ENCODE measurements at places on chromosomes 6 and 20.

DNA sequence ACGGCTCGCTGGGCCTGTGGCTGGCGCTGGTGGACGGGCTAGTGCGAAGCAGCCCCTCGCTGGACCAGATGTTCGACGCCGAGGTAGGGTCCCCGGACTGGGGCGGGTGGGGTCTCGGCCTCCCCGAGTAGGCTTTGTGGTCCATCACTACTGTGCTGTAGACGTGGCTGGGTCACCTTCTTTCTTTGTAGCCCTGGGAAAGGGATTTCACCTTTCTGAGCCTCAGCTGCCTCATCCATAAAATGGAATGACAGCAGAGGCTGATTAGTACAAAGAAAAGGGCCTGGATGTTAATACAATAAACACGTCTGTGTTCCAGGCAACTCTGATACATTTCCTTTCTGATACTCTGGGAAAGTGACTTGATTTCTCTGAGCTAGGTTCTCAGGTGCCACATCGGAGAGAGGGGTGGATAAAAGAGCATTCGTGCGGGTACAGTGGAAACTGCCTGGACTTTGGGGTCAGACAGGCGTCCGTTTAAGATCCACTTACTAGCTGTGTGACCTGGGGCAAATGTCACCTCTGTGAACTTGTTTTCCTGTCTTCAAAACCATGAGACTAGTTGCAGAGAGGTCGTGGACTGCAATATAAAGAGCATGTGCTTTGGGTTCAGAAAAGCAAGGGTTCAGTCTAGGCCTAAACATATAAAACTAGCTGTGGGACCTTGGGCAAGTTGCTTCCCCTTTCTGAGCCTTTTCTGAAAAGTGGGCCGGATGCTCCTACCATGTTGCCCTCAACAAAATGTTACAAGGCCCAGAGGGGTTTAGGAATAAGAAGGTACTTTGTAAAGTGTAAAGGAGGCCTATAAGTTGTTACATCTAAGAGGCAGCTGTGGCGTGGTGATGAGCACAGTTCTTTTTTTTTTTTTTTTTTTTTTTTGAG is 896 bp downstream of the SYS1 start:
- no peak for DNase-seq

DNA sequence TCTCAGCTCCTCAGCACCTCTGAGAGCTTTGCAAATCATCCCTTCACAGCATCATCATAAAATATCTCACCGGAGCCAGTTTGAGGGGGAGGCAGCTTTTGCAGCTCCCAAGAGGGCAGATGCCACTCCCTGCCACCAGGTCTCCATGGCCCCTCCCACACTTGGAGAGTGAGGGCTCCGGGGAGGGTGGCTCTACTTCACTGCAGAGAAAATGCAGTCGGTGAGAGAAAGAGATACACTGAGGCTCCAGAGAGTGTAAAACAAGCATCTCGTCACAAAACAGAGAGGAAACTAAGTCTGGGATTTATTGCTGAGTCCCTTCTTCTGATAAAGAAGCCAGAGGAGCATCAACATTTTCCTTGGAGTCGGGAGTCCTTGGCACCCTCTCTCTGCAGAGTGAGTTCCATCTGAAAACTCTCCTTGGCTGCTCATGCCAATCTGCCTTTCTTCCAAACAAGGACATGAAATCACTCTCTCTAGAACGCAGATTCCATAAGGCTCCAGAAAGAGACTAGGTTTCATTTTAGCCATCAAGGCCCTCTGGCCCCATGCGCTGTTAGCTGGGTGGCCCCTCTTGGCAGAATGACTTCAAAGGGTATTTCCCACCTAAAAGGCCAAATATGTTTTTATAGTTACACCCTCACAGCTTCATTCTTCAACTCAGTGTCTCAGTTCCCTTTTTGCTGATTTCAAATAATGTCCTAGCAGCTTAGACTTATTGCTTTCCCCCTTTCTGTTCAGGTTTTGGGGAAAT is 70.6 kb upstream of the F13A1 start:
- no peak for DNase-seq

- no peak for DNase-seq
Measured at GRCh38 chr6:21955053-21955595, 341.7 kb downstream of the PRL start.

DNA sequence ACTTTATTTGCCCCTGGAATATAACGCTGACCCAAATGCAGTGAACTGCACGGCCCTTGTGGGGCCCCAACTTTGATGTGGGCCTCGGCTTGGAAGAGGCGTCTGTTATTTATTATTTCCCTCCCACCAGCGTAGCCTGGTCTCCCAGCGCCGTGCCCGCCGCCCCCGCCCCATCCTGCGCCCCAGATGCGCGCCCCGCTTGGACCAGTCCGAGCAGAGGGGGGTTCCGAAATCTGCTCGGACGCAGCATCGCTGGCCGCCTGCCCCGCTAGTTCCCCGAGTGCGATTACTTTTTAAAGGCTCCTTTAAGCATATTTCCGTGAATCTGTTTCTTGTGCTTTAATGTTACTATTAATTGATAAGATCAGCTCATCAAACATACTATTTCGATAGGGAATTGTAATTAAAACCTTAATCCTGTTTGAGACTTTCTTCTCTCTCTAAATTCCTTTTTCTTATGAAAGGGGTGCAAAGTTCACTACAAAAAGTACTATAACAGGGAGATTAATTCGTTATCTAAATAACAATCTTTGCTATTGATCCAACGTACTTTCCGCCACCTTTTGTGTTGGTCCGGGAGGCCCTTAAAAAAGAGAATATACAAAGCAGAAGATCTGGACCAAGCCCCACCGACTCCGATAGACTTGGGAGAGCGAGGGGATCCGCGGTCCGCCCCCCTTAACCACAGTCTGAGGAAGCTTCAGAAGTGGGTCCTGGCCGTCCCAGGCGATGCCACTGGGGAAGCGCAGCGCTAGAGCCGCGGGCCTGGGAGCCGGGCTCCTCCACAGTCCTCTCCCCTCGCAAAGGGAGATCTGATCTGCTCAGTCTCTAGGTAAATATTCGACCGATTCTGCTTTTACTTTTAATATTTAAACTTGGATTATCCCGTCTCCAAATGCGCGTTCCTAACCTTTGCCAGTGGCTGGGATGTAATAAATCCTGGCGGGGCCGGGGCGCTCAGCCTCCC is 10.2 kb downstream of the POU3F2 start:
- DNase-seq, result no peak

DNA sequence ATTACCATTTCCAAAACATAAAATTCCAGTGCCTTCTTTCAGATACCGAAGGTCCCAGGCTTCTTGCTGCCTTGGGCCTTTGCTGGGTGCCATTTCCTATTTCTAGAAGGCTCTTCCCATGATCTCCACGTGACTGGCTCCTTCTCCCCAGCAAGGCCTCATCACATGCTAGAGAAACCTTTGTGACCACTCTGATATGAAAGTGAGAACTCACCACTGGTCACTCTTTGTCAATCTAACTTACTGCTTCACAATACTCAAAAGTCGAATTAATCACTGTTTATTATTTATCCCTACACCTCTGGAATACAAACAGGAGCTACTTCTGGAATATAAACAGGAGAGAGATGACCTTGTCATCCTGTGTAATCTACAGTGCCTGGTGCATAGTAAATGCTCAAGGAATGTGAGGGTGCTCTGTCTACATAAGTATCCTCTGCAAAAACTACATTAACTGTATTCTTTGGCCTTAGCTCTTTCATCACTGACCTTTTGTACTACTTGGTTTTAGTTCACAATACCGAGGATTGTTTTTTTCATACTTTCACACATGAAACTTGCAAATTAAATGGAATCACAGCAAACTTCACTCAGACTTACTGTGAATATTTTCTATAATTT is 1.6 kb downstream of the STX7 start:
- no peak for DNase-seq

DNA sequence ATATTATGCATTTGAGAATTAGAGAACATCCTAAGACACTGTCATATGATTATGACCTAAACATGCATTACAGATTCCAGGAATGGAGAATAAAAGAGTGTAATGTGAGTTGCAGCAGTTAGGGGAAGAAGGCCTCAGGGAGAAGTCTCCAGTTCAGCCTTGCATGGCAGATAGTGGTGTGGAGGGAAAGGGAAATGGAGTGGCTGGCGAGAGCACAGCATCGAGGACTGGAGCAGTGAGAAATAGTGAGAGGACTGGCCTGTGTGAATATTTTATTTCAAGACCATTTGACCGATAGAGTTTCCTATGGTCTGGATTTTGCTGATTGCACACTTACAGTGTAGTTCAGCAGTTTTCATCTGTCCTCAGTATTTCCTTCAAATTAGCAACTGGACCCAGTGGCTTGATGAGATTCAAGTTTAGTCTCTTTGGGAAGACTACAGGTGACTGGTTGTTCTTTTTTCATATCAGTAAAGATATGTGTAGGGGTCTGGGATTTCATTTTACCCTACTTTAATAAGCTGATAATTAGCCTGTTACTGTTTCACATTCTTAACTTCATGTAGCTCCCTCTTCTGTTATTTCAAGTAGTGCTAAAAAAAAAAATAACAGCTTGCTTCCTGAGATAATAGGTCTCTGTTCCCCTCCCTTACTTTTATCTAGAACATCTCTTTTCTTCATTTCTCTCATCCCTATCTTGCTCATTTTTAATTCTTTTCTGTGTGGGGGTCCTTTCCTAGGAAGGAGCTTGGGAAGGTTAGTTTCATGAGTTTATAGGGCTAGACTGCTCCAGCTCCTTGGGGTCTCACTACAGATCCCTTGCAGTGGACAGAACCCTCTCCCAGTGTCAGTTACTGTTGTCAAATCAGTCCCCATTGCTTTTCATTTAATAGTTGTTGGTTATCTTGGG is 27.9 kb downstream of the BLTP3A start:
- no peak for DNase-seq

- DNase-seq, result no peak
Measured at GRCh38 chr20:24530131-24530680, 60.8 kb downstream of the SYNDIG1 start.

GRCh38 chr6:169843991-169844390 is 92.6 kb downstream of the ERMARD start:
- DNase-seq, result no peak

- DNase-seq, result no peak
Measured at GRCh38 chr20:61742097-61742825, 323.4 kb downstream of the TAF4 start.

DNA sequence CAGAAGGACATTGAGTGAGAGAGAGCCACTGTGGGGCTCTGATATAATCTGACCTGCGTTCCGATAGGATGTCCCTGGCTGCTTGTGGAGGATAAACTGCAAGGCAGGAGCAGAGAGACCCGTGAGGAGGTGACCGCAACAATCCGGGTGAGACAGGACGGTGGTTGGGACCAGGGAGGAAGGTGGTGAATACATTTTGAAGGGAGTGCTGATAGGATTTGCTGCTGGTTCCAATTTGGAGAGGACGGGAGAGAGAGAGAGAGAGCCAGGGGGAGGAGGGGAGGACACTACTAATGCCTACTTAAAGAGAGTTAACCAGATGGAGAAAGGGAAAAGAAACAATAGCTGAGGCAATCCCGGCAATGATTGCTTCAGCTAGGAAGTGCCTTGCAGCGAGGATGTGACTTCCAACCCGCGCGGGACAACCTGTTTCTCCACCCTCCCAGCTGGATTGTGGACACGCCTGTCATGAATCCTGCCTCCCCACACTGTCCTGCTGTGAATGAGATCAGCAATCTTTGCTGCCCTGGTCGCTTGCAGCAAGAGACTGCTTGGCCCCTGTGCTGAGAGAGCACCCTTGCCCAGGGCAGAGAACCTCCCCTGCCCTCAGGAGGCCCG is 199.0 kb upstream of the KCNG1 start:
- DNase-seq, result peak; percentile 42

GRCh38 chr6:2695454-2696095 is 55.1 kb downstream of the MYLK4 start:
- no peak for DNase-seq

Data from GM04504 (cell line).